ENCODE measurements at places on chromosomes 2 and 18. TPM values are rescaled to one million over a fixed set of nuclear protein-coding genes. Genes with fewer than 3 reads are reported as not detected.

GRCh38 chr18:76495006-76495370, at the start of gene ZNF516:
ZNF516 (minus strand) TSS chr18:76495242; CDS start chr18:76443054, 52,188 bp downstream.
- DNase-seq = peak; percentile 85

DNA sequence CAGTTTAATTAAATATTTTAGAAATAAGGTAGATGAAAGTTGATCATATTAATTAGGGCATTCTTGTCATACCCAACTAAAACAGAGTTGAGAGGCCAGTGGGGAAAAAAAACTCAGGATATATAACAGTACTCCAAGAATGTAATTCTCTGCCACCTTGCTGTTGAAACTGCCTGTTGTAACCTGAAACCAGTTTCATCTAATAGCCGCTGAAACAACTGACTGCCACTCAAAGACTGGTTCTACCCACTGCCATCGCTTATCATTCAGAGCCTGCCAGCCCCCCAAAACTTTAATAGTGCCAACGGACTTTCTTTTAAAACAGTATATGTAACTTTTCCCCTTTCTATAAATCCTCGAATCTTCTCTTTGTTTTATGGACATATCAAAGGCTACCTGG, 37.7 kb upstream of the FSIP2 start:
- no peak for DNase-seq

DNA sequence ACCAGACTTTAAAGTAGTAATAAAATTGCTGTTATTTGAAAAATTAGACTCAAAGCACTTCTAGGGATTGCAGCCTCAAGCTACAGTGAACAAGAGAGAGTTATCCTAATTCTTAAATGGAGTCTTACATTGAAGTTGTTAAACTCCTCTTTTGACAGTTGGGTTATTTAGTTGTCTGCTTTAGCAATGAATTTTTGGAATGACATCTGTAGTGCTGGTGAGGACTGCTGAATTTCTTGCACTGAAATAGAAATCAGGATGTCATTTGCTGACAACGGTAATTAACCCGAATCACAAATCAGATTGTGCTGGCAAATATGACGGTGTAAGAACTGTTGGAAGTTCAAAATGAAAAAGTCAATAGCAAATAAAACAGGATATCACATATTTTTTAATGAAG, 78.0 kb upstream of the LYPD6B start:
- DNase-seq = no peak

REG3G gene
- total RNA-seq = not detected

FSHR gene
- total RNA-seq = not detected
